ENCODE measurements at places on chromosomes 4 and X.
A peak's percentile ranks its signal among the peaks of the same experiment; 100 is the strongest.

- no peak for DNase-seq
These were observed 75.8 kb downstream of the PPP3CA start for GRCh38 chr4:101271516-101271915.

DNA sequence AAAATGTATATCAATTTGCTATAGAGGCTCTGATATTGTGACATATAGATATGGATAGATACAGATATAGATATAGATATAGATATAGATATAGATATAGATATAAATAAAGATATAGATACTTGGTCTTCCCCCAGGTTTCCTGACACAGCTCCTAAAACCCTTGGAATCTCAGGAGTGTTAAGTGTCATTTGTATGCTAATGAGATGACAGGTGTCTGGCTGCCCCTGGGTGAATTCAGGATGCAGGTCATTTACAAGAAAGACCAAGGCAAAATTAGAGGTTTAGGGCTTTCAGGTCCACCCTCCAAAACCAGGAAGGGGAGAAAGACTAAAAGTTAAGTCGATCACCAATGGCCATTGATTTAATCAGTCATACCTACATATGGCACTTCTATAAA is 1034.8 kb downstream of the PDHA2 start:
- DNase-seq = no peak

DNA sequence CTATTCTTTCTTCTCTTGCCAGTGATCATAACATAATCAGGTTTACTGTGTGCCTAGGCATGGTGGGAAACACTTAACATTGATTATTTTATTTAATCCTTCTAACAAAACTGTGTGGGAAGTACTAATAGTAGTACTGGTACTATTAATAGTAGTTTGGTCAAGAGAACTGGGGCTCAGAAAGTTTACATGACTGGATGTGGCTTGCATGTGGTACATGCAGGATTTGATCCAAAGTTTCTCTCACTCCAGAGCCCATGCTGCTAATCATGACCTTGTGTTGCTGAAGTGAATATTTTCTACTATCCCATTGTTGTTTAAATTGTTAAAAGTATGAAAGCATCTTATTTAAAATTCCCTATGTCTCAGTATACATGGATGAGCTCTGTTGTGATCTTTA is 78.4 kb downstream of the TMEM164 start:
- no peak for DNase-seq

DNA sequence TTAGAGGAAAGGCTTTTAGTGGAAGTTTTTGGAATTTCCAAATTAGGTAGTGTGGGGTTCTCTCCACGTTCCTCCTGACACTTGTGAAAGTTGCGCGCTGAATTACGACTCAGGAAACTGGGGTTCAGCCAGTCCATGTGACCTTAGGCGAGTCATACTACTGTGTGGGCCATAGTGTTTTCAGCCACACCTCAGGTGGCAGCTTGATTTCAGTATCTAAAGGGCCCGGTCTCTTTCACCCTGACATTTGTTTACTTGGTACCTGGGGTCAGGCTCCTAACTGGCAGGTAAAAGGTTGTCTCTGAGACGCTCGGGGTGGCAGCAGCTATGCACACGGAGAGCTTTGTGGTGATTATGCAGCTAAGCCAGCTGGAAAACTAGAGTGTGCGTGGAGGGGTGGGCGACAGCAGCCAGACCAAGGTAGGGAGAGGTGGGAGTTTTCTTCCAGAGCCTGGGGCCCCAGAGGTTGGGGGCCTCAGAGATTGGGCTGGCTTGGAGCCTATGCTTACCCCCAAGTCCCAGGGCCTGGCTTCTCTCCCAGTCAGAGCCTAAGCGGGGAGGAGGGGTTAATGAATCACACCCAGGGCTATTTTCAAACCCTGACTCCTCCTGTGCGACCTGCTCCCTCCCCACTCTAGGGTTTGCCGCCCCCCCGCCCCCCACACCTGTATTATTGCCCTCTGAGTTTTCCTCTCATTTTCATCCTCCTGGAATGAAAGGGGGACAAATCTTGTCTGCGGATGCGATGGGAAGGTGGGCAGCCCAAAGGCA is 47.2 kb downstream of the STARD8 start:
- DNase-seq = no peak

DNA sequence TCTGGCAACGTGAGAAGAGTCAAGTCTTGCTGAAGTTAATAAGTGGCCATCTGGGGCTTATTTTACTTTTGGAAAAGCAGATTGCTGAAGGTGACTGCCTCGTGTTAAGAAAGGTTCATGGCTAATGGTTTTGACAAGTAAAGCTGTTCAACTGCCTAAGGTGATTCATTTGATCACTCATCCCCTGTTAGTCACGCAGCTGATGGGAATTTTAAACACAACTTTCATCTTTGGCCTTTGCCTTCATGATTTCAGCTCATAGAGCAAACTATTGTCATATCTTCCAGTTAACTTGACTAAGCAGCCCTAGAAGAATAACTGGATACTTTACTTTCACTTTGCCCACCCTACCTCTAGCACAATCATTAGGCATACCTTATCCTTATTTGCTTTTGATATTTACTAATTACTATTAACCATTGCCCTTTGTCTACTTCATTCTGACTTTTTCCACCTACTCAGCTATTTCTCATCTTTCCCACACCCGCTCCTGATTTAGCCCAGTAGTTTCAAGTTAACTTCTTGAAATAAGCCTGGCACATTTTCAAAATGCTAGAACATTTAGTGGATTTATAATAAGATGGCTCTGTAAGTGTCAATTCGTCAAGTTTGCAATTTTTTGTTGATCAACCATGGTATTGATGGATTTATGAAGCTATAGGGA is 170.6 kb upstream of the S100G start:
- DNase-seq = peak; percentile 7

GRCh38 chrX:111881715-111882114 is 5.7 kb downstream of the TRPC5OS start:
- DNase-seq = no peak

DNA sequence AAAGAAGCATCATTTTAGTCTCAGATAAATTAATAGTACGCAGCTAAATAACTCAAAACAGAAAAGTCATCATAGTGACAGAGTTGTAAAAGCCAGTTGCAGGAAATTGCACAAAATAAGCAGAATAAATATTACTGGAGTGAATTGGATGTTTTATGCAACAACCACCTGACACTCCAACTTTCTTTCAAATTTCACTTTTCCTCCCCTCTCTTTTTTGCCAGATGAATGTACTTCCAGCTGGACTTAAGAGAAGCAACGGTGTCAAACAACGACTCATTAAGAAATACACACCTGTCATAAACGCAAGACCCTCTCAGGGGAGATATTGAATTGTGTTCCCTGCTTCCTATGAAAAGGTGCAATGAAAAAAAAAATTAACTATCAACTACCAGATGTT is 120.2 kb upstream of the HCCS start:
- no peak for DNase-seq

GRCh38 chr4:185332575-185333464 is 62.9 kb downstream of the LRP2BP start:
- no peak for DNase-seq

- no peak for DNase-seq
These were observed 271.0 kb downstream of the AFF2 start for GRCh38 chrX:148771440-148771839.

- no peak for DNase-seq
These were observed 5.0 kb downstream of the PQBP1 start for GRCh38 chrX:48902776-48903175.

GRCh38 chr4:95198961-95199360 is 349.8 kb downstream of the UNC5C start:
- DNase-seq = no peak

DNA sequence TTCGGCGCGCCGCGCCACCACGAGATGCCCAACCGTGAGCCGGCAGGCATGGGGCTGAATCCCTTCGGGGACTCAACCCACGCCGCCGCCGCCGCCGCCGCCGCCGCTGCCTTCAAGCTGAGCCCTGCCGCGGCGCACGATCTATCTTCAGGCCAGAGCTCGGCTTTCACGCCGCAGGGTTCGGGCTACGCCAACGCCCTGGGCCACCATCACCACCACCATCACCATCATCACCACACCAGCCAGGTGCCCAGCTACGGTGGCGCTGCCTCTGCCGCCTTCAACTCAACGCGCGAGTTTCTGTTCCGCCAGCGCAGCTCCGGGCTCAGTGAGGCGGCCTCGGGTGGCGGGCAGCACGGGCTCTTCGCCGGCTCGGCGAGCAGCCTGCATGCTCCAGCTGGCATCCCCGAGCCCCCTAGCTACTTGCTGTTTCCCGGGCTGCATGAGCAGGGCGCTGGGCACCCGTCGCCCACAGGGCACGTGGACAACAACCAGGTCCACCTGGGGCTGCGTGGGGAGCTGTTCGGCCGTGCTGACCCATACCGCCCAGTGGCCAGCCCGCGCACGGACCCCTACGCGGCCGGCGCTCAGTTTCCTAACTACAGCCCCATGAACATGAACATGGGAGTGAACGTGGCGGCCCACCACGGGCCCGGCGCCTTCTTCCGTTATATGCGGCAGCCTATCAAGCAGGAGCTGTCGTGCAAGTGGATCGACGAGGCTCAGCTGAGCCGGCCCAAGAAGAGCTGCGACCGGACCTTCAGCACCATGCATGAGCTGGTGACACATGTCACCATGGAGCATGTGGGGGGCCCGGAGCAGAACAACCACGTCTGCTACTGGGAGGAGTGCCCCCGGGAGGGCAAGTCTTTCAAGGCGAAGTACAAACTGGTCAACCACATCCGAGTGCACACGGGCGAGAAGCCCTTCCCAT is 1.1 kb downstream of the ZIC3 start:
- DNase-seq = no peak

DNA sequence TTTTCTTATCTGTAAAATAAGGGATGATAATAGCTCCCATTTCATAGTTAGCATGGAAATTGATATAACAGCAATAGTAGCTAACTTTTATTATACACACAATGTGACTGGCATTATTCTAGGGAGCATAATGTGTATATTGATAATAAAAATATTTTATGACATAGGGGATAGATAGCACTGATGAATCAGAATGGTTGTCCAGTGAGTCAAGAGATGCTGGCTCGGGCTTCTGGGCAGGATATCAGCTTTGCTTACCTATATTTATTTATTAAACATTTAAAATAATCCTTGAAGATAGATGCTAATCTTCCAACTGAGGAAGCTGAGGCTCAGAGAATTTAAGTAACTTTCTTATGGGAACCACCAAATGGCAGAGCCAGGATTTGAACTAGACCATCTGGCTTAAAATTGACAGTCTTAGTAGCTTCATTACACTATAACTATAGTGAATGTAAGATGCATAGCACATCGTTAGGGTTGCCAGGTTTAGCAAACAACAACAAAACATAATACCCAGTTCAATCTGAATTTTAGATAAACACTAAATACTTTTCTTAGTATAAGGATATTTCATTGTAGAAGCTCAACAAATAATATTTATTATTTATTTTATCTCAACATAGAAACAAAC is 2.7 kb downstream of the AFP start:
- no peak for DNase-seq

GRCh38 chr4:184406958-184407391 is 67.4 kb downstream of the IRF2 start:
- DNase-seq = no peak

GRCh38 chr4:109764376-109764775 is 34.5 kb upstream of the PLA2G12A start:
- DNase-seq = no peak

GRCh38 chr4:154329268-154329868 is 162.2 kb downstream of the DCHS2 start:
- DNase-seq = peak; percentile 24

DNA sequence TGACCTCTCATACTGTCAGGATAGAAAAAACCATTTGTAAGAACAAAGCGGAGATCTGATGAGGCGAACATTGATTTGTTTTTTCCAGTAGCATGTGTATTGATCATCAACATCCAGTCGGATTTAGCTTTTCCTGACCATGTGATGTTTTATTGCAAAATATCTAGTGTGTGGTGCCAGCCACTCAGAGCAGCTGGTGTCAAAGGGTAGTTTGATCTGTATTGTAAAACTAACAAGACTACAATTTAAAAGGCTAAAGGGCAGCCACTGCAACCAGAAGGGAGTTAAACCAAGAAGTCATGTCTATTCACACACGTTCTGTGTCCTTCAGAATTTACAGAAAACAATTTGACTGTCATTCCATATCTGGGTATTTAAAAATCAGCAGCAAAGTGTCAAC is 719.0 kb upstream of the FRG1 start:
- DNase-seq = no peak

- DNase-seq = no peak
These were observed 23.3 kb upstream of the TMSB4X start for GRCh38 chrX:12951595-12951975.

- DNase-seq = peak; percentile 65
These were observed 96.3 kb upstream of the MSX1 start for GRCh38 chr4:4762909-4763821.

- no peak for DNase-seq
These were observed 6.3 kb upstream of the C4orf36 start for GRCh38 chr4:86898562-86898961.

- DNase-seq = peak; percentile 55
These were observed 155.2 kb upstream of the GALNT7 start for GRCh38 chr4:173013232-173013930.

DNA sequence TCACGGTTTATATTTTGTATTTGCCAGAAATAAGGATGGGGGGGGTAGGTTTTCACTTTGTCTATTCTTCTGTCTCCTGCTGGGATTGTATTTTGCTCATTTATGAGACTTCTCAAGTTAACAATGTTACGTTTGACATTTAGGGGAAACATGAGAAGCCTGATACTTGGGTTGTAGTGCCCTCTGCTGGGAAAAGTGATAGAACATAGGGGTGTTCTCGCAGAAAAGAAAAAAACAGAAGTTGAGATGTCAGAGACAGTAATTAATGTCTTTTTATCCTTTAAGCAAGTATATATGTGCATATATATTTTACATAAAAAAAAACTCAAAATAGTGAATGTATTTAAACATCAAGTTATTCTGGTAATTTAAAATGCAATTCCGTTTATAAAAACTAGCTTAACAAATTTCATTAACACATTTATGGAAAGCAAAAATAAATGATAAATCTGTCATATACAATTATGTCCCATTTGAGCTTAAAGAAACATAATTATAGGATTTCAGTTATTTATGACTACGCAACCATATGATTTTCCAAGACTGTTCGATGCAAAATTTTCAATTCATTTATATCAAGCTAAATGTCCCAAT is 46.0 kb upstream of the TMPRSS11F start:
- peak; percentile 53 for DNase-seq

GRCh38 chr4:76904646-76905190 is 6.8 kb upstream of the SOWAHB start:
- DNase-seq = no peak

DNA sequence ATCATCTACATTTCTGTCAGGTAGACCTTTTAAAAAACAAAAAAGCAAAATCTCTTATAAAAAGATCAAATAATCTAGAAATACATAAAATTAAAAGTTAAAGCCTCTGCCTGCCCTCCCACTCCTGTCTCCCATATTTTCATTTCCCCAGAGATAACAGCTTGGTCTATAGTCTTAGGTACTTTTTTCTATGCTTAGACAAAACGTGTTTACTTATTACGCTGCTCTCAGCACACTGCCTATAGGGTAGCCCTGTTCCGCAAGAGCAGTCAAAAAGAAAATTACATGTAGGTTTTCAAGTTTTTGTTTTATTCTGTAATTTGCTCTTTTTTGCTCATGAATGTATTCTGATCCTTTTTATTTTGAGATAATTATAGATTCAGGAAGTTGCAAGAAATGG is 73.3 kb downstream of the TAF1 start:
- DNase-seq = no peak

GRCh38 chrX:15468036-15468435 is 25.1 kb downstream of the PIR start:
- peak; percentile 39 for DNase-seq

Data from AG20443 (cell line).